ENCODE measurements at places on chromosomes 7 and 10.

- DNase-seq, result peak; percentile 48
Measured at GRCh38 chr7:114930829-114931655, 9.1 kb downstream of the MDFIC start.

DNA sequence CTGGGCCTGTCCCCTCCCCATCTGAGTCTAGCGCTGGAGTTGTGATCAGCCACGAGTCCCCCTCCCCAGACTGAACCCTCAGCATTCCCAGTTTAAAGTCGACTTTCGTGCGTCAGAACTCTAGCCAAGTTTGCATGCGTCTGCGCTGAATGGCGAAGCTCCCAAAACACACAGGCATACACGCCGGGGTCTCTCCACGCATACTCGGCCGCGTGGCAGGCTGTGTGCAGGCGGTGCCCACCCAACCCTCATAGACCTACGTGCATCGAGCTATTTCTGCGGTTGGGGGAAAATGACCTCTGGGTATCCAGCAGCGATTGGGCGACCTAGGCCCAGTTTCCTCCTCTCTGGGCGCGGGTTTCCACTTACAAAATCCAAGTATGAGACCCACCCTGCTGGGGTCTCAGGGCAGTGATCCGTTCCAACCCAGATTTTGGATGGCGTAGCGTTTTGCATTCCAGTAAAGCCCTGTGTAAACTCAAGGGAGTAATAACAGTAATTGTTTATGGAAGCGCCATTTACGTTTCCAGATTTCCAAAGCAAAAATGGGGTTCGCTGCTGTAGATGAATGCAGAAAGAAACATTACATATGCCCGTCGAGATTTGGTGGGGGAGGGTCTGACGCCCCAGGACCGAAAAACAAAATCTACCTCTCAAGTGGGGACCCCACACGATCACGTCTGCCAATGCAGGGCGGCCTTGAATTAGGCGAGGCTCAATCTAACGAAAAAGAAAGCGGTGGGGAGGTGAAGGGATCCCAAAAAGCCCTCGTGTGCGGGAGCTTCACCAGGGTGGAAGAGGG, 2.0 kb upstream of the HMX3 start:
- no peak for DNase-seq

DNA sequence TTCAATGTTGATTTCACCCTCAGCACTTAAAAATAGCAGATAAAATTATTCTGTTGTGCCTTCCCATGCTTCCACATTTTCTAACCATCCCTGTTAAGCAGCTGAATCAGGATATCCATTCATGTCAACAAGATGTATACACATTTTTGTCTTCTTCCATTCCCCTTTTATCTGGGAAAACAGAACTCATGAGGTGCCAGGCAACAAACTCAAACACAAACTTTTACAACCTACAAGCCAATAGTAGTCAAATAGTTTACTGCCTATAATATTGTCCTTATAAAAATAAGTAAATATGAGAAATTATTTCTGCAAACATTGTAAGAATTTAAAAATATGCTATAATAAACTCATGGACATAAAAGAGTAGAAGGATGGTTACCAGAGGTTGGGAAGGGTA, 1569.8 kb downstream of the REEP3 start:
- no peak for DNase-seq

GRCh38 chr7:125572414-125572813, 642.8 kb upstream of the POT1 start:
- DNase-seq, result no peak

DNA sequence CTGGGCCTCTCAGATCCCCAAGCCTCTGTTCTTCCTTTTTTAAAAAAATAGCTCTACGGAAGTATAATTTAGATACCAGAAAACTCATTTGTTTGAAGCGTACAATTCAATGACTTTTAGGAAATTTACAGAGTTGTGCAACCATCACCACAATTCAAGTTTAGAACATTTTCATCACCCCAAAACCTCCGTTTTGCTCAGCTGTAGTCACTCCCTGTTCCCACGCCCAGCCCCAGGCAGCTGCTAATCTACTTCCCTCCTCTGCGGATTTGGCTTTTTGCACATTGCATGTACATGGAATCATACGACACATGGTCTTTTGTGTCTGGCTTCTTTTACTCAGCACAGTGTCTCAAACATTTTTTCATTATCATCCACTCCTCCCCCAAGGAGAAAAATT, 229.2 kb downstream of the TCF7L2 start:
- DNase-seq, result no peak

Measured in HCEC 1CT (cell line).